ENCODE measurements at places on chromosomes 5 and 9.
A peak's percentile ranks its signal among the peaks of the same experiment; 100 is the strongest.

DNA sequence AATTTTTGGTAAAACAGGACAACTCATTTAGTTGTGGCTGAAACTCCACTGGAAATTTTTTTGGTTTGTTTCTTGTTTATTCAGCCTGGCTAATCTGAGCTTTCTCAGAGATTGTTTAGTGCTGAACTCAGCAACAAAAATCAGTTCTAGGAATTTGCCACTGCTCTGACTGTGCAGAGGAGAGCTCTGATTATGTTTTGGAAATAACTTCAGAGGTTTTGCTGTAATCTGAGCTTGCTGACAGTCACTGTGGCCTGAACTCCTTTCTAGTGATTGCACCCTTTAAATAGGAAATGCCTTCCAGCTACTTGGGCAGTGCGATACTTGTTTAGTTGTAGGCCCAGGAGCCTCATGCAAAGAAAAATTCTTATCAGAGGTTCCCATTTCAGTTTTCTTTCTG lies 60.2 kb downstream of the OSTF1 start:
- DNase-seq: peak; percentile 76

GRCh38 chr9:80369641-80370040 lies 797.9 kb downstream of the TLE4 start:
- DNase-seq: no peak

GRCh38 chr5:78560000-78560855 lies 88.3 kb downstream of the LHFPL2 start:
- no peak for DNase-seq

GRCh38 chr5:177389241-177390169 lies 5.3 kb downstream of the SLC34A1 start:
- peak; percentile 83 for DNase-seq

GRCh38 chr9:36987891-36988290 lies 46.2 kb downstream of the PAX5 start:
- DNase-seq: no peak

All from CD4-positive, alpha-beta T cell treated with Interleukin-15 for 4 hours (primary cell).